ENCODE measurements at places on chromosomes 2 and 18. TPM values are rescaled to one million over a fixed set of nuclear protein-coding genes. Genes with fewer than 3 reads are reported as not detected.

The TUBA3D gene
- total RNA-seq: not detected

The DES gene
- 29.3 TPM for total RNA-seq

The ALMS1 gene
- 6.7 TPM for total RNA-seq

The PROKR1 gene
- total RNA-seq: not detected

The EFHD1 gene
- total RNA-seq: 1.1 TPM

Measured in esophagus mucosa (tissue), 1 donor.